ENCODE measurements at places on chromosomes 2 and 18.

GRCh38 chr2:3779496-3780049, 76.2 kb downstream of the DCDC2C start:
- DNase-seq, result no peak

- no peak for DNase-seq
Observed at GRCh38 chr18:74268933-74269620, 22.7 kb downstream of the CYB5A start.

- DNase-seq, result no peak
Observed at GRCh38 chr2:69366-70344, 23.4 kb upstream of the FAM110C start.

DNA sequence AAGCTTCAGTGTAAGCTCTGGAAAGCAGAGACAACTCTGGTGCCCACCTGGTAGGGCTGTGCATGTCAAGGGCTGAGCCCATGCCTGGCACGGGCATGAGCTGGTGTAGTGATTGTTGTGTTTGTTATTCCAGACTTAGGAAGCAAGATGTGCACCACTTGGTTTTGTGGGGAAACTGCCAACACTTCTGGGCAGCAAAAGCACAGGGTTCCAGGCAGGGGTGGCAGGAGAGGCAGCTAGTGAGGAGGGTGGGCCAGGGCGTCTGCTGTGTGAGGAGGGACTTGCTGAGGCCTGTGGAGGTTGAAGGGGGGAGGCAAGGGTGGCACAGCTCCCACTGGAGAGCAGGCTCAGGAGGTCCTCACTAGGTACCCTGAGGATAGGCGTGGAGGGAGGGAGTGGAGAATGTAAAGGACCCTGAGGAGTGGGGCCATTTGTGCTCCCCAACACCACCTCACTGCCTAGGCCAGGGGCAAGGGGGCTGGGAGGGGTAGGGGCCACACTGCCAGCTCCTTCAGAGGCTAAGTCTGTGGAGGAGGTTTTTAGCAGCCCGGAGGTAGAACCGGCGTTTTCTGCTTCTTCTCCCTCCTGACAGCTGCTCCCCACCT, 104.0 kb upstream of the POU3F3 start:
- no peak for DNase-seq

- no peak for DNase-seq
Observed at GRCh38 chr2:231181860-231182512, 16.4 kb upstream of the ARMC9 start.

GRCh38 chr2:176876493-176877103, 336.0 kb upstream of the HNRNPA3 start:
- no peak for DNase-seq

DNA sequence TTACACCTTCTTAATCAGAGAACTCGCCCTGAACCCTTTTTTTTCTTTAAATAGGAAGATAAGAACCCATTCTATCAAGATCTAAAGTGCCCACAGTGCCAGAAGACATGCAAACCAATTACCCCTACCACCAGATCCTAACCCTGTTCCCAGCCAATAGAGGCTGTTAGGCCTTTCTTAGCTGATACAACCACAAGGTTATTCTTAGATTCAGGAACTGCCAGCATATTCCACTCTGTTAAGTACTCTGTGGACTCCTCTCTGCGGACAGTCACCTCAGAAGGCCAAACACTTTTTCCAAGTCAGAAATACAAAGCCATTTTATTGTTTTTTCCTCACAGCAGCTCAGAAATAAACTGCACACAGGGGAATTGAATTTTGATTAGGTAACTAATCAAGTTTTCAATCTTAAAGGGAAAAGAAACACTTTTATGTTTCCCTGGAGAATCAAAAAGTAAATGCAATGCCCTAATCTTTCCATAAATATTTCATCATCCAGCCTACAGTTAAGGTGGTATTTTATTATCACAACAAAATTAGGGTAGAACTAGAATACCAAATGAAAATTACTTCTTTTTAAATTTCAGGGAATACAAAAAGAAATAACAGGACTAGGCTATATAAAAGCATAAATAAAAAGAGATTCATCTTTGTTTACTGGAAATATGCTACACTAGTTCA, 111.4 kb downstream of the NBAS start:
- DNase-seq, result no peak

DNA sequence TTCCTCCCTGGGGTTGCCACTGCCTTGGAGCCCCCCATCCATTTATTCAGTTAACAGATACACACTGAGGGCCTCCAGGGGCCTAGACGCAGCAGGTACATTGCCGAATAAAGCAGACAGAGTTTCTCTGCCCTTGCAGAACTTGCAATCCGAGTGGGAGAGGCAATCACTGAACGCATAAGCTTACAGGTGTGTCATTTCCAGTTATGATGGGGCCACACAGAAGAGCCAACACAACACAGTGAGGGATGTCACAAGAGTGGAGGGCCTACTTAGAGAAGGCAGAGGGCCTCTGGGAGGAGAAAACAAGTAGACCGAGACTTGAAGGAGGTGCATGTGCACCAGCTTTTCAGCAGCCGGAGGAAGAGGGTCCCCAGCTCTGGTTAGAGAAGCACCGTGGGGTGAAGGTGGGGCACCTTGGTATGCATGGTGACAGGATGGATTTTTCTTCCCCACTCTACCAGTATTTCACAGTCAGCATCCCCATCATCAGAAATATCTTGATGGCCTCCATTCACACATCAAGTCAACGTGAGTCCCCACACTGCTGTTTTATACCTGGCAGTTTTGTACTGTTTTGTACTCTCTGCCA, 150.9 kb downstream of the SMAD7 start:
- no peak for DNase-seq

DNA sequence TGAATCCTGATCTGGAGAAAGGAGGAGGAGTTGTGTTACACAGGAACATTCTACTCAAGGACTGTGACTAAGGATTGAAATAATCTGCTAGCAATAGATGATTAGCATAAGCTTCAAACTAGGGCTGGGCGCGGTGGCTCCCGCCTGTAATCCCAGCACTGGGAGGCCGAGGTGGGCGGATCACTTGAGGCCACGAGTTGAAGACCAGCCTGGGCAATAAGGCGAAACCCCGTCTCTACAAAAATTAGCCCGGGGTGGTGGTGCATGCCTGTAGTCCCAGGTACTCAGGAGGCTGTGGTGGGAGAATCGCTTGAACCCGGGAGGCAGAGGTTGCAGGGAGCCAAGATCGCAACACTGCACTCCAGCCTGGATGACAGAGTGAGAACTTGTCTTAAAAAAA, 1.5 kb downstream of the TRMT61B start:
- no peak for DNase-seq

DNA sequence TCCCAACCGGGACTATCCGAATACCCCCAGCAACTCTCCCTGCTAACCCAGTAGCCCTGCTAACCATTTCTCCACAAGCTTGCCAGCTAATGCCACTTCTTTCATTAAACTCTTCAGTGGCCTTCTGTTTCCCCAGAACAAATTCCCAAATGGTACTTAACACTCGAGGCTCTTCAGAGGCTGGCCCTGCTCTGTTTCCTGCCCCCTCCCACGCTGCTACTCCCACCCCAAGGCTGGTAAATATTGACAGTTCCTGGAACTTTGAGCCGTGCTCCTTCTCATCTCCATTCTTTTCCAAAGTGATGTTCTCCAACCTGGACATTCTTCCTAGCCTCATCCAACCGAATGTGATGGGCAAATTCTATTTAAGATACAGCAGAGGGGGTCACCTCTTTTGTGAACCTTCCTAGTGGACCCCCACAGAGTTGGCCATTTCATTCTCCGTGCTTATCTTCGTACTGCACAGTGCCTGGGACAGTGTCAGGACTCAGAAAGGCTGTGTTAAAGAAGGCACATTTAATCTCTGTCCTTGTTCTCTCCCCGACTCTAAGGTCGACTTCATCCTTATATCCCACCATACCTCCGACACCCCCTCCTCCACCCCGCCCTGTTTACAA, 3.2 kb upstream of the KIDINS220 start:
- no peak for DNase-seq

DNA sequence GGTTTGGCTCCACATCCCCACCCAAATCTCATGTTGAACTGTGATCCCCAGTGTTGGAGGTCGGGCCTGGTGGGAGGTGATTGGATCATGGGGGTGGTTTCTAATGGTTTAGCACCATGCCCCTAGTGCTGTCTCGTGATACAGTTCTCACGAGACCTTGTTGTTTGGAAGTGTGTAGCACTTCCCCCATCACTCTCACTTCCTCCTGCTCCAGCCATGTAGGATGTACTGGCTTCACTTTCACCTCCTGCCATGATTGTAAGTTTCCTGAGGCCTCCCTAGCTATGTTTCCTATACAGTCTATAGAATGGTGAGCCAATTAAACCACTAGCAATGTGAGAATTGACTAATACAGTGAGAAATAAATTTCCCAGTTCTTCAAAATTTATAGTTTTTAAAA, 325.9 kb downstream of the FSIP2 start:
- DNase-seq, result no peak

DNA sequence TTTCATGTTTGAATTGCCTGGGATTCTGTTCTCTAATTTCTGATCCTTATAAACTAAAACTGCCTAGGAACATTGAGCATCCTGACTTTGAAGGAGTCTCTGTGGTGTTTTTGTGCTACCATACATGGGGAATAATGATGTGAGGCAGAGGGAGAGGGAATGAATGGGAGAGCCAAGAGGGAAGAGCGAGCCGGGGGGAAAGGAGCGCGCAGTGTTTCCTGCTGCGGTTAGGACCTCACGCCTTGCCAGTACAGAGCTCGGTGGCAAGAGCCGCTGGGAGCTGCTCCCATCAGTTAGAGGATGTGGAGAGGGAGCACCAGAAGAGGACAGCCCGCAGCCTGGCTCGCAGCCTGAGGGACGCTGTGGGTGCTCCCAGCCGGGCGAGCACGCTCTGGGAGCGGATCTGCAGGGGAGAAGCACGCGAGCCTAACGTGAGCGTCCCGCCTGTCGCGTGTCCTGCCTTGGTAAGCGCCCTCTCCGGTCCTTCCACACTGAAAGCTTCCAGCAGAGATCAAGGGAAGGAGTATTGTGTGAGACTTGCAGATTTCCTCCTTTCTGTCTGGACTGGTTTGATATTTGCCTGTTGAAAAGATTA, 114.7 kb downstream of the FAM210A start:
- no peak for DNase-seq

DNA sequence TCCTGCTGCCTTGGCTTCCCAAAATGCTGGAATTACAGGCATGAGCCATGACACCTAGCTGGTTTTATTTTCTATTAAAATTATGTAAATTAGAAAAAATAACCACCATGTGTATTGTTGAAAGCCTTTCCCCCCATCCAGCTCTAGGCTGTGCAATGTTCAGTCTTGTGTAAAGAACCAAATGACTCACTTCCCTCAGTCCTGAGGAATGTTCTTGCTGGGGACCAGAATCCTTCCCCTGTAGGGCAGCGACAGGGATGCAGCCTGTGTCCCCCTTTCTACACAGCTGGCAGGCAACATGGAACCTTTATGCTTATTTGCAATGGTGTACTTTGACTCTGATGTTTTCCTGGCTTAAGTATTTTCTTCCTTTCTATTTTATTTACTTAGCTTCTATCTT, 29.4 kb downstream of the AOX1 start:
- peak; percentile 26 for DNase-seq

GRCh38 chr2:162370931-162371330, 27.0 kb downstream of the GCA start:
- DNase-seq, result no peak

DNA sequence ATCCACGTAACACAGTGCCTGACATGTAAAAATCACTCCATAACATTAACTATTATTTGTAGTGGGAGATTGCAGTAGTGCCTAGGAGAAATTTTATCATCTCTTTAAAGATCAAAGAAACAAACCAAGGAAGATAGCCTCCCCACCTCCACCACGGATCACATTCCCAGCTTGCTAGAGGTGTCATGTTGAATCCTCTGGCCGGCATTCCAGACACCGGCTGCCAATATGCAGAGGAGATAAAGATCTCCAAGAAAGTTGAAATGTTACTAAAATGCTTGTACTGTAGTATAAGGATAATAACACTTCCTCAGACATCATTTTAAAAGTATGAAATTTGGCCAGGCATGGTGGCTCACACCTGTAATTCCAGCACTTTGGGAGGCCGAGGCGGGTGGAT, 6.1 kb upstream of the ATG16L1 start:
- DNase-seq, result no peak

- DNase-seq, result no peak
Observed at GRCh38 chr18:3447068-3447894, 2.7 kb upstream of the TGIF1 start.

- peak; percentile 11 for DNase-seq
Observed at GRCh38 chr2:240629619-240629967, 4.3 kb downstream of the GPR35 start.

DNA sequence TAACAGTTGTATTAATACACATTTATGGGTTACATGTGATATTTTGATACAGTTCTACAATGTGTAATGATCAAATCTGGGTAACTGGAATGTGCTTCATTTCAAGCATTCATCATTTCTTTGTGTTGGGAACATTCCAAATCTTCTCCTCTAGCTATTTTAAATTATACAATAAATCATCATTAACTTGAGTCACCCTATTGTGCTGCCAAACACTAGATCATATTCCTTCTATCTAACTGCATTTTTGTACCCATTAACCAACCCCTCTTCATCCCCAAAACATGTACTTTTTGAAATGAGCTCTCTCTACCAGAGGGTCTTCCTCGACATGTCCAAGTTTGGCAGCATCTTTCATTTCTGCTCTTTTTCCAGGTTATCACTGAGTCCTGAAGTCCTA, 81.1 kb upstream of the TTC39C start:
- no peak for DNase-seq

- DNase-seq, result peak; percentile 61
Observed at GRCh38 chr2:232611559-232612218, 21.7 kb upstream of the EFHD1 start.

DNA sequence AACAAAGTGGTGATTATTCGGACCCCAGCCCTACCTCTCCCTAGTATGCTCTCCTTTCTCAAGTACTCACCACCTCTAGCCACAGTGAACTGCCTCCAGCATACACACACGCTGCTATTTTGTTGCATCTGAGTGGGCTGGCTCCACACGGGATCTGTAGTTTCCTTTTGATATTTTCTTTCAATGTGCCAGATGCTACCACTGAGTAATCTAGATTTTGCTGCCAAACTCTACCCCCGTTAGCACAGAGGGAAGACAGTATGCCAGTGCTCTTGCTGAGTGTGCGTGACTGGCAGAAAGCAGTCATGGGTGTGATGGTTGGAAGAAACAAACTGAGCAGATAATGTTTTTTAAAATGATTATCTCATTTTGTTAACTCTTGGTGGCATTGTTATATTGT, 11.6 kb downstream of the CFLAR start:
- DNase-seq, result no peak

DNA sequence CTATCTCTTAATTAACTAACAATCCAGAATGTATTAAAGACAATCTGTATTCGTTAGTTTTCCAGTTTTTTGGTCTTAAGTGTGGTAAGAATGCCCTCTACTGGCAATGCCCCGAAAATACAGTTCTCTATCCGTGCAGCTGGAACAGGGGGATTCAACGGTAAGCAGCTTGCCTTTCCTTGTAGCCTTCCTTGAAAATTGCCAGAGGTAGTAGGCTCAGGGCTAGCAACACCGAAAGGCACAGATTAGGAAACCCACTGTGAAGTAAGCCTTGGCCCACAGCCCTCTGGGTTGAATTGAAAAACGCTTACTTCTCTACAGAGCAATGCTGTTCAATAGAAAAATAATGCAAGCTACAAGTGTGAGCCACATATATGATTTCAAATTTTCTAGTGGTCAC, 17.1 kb upstream of the VPS4B start:
- DNase-seq, result no peak

GRCh38 chr2:241701149-241701398, 765 bp upstream of the ING5 start:
- no peak for DNase-seq

Measured in 8988T (cell line).